ENCODE measurements at places on chromosomes 1 and 21.

- DNase-seq: no peak
Measured at GRCh38 chr1:231684356-231685244, 58.0 kb downstream of the DISC1 start.

DNA sequence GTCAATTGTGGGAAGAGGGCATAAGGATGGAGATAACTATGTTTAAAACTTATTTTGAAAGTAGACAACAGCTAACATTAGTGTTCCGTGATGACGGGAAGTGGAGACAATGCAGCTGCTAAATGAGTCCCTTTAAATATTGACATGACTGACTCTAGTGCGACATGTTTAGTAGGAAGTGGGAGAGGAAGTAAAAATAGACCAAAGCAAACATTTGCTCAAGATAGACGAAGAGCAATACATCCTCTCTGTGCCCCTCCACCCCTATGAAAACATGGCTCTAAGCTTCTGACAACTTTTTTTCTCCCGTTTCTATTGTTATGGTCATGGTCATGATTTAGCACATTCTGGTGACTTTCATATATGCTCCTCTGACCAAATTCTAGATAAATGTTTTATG lies 60.0 kb upstream of the HMCN1 start:
- DNase-seq: no peak

GRCh38 chr1:231527586-231528171 lies 790 bp upstream of the TSNAX start:
- DNase-seq: no peak

- no peak for DNase-seq
Measured at GRCh38 chr1:24861821-24862727, 68.0 kb downstream of the RUNX3 start.

DNA sequence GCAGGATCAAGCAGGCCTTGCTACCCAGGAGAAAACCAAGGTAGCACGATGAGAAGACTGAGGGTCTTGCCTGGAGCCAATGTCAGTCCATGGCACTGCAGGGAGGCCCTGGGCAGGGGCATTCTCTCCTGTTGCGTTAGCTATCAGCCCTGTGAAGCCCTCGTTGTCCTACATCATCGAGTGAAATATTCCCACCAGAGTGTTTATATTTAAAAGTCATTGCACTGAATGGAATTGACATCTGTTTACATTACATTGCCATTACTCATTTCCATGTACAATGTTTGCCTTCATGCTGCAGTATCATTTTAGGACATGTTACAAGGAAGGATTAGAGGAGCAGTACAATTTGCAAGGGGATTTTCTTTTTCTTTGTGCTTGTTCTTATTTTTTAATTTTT lies 243.9 kb downstream of the KAZN start:
- no peak for DNase-seq

DNA sequence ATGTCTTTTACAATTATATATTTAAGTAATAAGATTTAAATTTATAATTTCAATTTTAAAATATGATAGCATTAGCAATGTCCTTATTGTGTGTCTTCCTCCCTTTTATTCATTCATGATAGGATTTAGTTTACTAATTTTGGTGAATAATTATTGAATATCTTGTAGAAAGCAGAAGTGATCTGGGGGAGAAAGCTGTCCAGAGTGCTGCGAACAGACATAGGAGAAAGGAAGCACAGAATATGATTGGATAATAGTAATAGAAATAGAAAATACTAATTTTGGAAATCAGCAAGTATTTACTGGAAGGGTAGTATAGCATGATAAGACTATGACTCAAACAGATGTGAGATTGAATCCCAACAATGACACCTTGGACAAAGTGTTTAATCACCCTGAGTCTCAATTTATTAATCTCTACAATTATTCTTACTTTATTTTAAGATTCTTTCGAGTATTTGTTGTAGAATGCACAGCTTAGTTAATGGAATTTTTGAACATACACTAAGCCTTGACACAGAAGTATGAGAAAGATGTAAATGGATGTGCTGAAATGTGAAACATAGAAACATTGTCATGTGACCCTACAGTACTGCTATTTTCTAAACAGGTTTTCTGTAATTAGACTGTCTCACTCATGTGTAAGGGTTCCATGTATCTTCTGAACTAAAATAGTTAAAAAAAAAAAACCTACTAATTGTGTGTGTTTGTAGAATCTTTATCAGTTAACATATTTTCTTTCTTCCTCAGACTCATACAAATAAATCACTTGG lies 7.9 kb downstream of the SH3GLB1 start:
- no peak for DNase-seq

GRCh38 chr1:6513320-6513801 lies 21.9 kb upstream of the PLEKHG5 start:
- no peak for DNase-seq

- DNase-seq: no peak
Measured at GRCh38 chr1:112319371-112320040, 76.5 kb upstream of the CTTNBP2NL start.

- no peak for DNase-seq
Measured at GRCh38 chr1:13825033-13825432, 125.0 kb downstream of the PRDM2 start.

DNA sequence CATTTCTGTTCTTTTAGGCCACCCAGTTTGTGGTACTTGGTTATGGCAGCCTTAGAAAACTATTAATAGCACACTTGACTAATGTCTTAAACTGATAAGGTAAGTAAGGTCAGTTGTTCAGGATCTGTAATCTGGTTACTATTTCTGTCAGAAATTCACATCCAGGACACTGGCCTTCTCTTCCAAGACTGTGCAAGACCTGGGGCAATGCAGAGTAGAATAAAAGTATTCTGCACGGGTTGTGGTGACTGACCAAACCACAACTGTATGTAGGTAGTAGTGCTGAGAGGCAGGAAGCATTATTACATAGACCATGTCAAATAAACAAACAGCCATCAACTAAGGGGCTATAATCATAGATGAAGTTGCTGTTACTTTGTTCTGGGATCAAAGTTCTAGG lies 46.7 kb downstream of the WARS2 start:
- DNase-seq: no peak

DNA sequence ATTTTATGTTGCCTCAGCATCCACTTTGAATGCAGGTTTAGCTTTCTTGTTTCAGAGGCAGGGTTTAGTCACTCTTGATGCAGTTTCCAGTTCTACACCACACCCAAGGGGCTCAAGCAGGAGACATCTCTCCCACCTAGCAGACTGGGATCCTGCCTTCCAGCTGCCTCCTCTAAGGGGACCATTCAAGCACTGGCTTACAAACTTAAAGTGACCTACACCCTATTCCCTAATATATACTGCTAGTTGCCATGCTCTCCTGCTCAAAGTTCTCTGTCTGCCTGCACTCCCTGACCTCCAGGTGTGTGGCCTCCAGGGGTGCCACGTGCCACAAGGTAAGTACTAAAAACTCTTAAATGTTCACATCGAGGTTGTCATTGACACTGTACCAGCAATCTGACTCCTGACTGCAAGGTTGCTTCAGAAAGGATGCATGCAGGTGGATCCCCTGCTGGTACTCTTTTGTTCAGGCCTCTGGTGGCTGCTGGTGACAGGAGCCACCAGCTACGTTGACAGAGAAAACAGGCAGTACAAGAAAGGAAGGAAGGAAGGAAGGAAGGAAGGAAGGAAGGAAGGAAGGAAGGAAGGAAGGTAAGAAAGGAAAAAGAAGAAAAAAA lies 185.9 kb downstream of the COQ8A start:
- DNase-seq: no peak

- DNase-seq: no peak
Measured at GRCh38 chr1:152946248-152946647, 758 bp upstream of the SPRR5 start.

DNA sequence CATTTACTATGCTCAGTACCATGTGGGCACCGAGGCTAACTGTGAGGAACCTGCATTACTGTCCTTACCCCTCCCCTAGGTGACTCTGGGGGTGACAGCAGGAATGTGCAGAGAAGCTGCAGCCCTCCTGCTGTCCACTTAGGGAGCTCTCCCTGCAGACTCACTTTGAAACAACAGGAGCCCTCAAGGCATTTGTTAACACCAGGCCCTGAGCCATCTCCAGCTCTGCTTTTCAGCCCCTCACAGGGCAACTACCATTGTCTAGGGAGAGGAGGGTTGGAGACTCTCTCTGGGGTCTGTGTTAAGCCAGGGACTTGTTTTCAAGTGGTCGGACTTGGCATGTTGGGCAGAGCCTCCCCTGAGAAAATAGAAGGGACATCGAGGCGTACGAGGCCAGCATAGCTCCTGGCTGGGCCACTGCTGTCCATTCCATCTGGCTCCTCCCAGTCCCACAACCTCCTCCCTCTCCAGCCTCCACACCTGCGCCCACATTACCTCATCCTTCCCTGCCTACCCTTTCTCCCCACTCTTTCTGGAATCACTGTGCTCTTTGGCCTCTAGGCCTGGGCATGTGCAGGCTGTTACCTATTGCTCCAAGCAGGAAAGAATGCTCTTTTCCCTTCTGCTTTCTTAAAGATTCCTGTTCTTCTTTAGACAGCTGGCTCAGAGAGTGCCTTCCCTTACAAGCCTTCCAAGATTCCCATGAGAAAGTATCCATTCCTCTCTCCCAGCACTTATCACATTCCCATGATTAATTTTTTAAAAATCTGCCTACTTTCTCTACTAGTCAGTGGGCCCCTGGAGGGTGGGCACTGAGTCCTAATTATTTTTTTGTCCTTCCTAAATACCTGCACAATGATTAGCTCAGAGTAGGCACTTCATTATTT lies 102.7 kb upstream of the GCLM start:
- DNase-seq: no peak

- DNase-seq: no peak
Measured at GRCh38 chr1:166900987-166901386, 24.9 kb upstream of the TADA1 start.

DNA sequence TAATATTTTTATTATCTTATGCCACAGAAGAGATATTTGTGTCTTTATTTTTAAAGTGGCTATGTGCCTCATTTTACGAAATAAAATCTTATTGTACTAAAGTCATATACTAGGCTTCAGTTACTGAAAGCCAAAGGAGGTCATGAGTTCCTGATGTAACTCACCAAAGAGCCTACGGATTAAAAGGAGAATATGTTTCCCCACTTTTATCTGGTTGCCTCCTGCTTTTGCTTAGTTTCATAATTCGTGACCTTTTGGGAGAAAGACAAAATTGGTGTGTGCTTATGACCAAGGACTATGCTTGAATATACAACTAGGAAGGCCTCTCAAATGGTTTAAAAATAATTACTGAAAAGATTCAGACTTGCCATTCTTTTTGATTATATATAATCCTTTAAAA lies 18.2 kb upstream of the AHCTF1 start:
- DNase-seq: no peak

GRCh38 chr1:33624991-33625870 lies 152.8 kb downstream of the ZSCAN20 start:
- no peak for DNase-seq

DNA sequence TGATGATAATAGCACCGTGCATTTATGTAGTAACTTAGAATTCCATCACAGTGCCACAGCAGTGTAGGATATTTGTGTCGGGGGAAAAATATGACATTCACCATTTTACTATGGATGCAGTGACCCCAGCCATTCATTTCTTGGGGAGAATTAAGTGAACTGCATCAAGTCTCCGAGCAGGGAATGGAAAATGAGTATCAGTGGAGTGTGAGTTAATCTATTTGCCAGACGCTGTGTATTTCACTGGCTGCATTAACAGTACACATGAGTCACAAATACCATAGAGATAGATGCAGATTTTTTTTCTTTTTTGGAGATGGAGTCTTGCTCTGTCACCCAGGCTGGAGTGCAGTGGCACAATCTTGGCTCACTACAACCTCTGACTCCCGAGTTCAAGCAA lies 33.8 kb upstream of the SLC45A1 start:
- DNase-seq: no peak

DNA sequence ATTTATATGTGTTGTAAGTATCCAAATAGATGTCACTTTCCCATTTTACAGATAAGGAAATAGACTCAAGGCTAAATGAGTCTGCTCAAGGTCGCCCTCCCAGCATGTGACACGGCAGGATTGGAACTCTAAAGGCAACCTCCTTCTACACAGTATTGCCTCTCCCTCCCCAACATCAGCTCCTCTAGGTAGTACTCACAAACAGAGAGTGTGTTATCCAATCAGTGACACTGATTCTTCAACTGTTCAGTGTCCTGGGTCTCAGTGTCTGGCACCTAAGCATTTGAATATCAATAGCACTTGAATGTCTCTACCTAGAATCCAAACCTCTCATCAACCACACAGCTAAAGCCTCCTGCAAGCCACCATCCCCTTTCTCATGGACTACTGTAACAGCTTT lies 87.1 kb downstream of the DAB1 start:
- no peak for DNase-seq

DNA sequence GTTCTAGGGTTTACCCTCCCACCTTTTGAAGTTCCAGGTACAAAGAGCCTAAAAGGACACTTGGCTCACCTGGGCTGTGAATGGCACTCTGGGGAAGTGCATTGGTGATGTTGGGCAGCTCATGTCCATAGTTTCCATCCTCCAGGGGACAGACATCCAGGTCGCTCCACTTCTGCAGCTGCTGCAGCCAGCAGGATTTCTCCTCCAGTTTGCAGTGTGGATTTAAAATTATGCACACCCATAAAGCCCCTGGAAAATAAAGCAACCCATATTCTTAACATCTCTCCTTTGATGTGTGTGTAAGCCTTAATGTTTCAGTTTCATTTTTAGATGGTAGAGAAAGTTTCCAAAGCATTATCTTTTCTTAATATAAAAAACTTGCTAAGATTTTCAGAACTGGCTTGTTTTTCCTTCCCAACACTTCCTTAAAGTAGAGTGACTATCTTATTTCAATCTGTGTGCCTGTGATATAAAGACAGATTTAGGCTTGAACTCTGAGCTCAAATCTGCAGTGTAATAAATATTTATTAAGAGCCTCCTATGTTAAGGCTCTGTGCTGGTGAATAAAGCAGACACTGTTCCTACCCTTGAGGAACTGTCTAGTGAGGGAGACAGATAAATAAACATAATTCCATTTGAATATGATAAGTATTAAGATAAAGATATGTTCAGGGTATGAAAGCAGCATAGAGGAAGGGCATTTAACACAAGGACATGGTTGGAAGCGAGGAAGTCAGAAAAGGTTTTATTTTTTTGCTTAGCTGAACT lies 39.1 kb downstream of the UROD start:
- DNase-seq: no peak

- DNase-seq: no peak
Measured at GRCh38 chr1:22775478-22775877, 64.8 kb downstream of the EPHB2 start.

- no peak for DNase-seq
Measured at GRCh38 chr1:203103216-203103615, 17.4 kb upstream of the MYOG start.

GRCh38 chr1:62117018-62117750 lies 77.5 kb upstream of the L1TD1 start:
- no peak for DNase-seq

DNA sequence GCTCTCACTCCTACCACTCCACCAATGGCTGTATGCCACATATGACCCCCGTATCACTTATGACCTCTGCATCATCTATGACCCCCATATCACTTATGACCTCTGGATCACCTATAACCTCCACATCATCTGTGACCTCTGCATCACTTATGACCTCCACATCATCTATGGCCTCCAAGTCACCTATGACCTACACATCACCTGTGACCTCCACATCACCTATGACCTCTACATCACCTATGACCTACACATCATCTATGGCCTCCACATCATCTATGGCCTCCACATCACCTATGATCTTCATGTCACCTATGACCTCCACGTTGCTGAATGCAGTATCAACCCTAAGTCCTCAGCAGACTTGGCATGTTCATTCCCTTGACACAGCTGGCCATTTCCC lies 271.2 kb downstream of the MATN1 start:
- DNase-seq: no peak
